ENCODE measurements at places on chromosomes 2 and 18.

DNA sequence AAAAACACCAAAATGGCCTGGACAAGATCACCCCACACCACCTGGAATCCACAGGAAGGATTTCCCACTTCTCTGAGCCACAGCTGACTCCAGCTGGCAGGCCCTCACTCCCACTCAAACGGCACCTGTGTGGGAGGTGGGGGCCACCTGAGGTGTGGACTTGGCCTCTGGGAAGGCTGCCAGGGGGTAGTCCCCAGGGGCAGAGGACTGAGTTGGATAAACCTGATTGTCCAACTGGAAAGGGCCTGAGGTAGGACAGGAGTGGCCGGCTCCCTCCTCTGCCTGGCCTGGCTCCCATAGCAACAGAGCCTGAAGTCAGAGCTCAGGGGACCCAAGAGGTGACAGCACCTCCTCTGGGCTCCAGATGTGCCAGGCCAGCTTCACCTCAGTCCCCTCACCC lies 300.2 kb downstream of the CELF4 start:
- DNase-seq, result no peak

DNA sequence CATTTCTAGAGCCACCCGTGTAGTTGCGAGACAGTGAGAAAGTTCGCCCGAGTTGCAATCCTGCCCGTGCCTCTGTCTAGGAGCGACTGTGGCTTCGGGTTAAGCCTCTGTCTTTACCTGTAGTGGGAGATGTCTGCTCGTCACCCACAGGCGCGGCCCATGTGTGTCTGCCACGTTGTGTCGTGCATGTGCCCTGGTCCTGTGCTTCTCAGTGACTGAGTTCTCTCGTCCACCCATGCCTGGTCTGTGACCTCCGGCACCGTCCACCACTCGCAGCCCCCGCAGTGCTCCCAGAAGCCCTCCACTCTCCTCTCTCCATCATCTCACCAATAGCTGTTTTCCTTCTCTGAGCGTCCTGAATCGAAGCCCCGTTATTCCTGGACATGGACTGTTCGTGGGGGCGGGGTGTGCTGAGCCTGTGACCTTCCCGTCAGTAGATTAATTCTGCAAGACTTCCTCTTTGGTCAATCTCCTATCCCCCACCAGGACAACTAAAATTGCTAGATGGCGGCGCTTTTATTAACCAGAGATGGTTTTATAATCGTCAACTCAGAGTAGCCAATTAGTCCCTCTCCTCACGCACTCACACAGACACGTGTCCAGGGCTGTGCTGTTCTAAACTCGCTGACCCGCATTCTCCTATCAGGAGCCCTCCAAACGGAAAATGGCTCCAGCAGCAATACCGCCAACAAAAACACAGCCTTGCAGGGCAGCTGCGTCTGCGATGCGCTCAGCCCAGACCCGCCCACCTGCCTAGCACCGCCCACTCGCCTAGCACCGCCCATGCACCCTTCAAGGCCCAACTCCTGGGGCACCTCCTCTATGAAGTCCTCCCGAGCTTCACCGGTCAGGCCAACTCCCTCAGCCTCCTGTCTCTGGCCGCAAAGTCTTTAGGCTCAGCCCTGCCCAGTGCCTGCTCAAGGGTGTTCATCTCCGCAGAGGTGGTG lies 119.4 kb downstream of the TWIST2 start:
- DNase-seq, result no peak

- peak; percentile 14 for DNase-seq
These were observed 419.0 kb downstream of the NBAS start for GRCh38 chr2:15142069-15142689.

DNA sequence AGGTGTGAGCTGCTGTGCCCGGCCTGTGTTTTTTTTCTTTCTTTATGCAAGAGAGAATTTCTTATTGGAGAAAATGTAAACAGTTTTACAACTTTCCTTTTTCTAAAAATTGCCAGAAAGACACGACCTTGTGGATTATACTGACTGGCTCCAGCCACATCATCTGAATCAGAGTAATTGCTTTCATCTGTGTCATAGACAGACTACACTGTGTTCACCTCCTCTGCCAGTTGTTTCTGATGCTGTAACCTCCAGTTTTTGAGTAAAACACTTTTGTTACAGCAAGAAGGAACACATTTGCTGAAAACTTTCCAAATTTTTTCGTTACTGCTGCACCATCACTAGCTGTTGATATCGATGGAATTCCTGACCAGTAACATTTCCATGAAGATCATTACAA lies 43.9 kb upstream of the PLEKHM3 start:
- DNase-seq, result peak; percentile 20

- DNase-seq, result no peak
These were observed 106.7 kb upstream of the YPEL5 start for GRCh38 chr2:30040147-30040546.

- no peak for DNase-seq
These were observed 462 bp upstream of the CIDEA start for GRCh38 chr18:12253663-12254135.

- DNase-seq, result no peak
These were observed 124.2 kb downstream of the FSIP2 start for GRCh38 chr2:185862657-185863398.

GRCh38 chr2:215900843-215901242 lies 112.5 kb downstream of the MREG start:
- DNase-seq, result no peak

GRCh38 chr18:45175511-45175910 lies 439.8 kb upstream of the SLC14A2 start:
- DNase-seq, result no peak
